ENCODE measurements at places on chromosomes 2 and 18.

DNA sequence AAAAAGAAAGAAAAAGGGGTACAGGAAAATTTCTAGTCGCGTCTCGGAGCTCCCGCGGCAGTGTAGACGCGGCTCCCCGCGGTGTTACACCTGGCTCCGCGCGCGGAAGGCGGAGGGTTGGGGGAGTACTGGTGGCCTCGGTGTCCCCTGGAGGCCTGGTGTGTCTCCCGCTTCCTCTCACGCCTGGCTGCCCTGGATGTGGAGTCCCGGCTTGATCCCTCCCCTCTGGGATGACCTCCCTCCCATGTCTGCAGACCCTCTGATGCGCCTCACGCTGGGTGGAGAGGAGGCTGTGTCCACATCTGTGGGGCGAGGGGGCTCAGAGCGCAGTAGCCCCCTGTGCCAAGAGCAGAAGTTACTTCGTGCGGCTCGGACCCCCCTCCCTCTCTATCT lies 1.2 kb downstream of the KIF5C start:
- DNase-seq: no peak

- DNase-seq: no peak
Measured at GRCh38 chr2:85839461-85839860, 49.3 kb downstream of the ST3GAL5 start.

DNA sequence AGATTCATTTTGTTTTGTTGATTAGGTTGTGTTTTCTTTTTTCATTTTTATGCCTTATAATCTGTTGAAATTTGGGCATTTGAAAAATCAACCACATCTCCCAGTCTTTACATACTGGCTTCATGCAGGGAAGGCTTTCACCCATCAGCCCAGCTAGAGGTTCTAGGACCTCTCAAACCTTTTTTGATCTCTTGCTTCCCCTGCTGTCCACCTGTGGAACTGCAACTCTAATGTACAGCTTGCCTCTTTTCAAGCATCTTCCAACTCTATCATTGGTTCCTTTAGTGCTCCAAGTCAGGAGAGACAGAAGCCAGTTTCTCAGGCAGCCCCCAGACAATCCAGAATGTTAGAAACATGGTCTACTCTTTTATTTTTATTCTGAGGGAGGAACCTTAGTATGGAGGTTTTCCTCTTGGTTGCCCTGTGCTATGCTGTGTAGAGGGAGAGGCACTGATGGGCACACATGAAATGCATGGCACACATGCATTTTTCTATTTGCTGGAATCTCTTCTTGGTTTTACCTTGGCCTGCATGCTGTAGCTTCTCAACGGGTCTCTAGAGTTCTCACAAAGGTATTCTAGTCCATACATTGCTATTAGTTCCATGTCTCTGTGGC lies 107.2 kb upstream of the L3MBTL4 start:
- peak; percentile 40 for DNase-seq

GRCh38 chr2:239380831-239381708 lies 19.8 kb downstream of the HDAC4 start:
- DNase-seq: peak; percentile 88

- DNase-seq: no peak
Measured at GRCh38 chr2:239829326-239829725, 195.8 kb downstream of the NDUFA10 start.
